ENCODE measurements at places on chromosomes 7 and 10.

DNA sequence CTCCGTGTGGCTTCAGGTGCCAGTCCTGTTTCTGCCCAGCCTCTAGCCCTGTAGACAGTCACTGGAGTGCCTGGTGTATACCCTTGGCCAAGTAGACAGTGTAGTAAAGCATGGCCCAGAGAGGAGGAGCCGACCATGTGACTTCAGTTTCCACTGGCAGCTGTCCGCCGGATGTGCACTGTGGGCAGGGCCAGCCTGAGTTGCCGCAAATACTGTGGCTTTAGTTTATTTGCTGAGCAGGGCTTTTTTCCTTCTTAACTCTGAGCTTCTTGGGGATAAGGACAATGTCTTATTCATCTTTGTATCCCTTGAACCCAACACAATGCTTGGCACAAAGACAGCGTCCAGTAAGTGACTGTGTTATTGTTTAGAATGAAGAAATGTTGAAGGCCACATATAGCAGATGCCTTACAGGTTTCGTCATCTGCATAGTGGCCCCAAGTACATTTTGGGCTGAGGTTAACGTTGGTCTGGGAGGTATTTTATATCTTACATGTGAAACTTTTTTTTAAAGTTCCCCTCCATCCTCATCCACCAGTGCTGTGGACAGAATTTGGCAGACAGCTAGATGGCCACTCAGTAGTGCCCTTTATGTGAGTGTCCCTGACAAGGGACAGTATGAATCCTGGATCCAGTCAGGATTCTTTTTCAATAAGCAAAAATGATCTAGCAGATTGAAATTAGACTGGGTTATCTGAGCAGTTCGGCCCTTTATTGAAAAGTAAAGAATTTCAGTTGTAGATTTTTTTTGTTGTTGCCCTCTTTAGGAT lies 40.6 kb downstream of the CYP17A1 start:
- DNase-seq = no peak

GRCh38 chr10:75424571-75424970 lies 6.9 kb upstream of the LRMDA start:
- DNase-seq = no peak

- no peak for DNase-seq
These were observed 101.1 kb downstream of the BTAF1 start for GRCh38 chr10:92024700-92025099.

- DNase-seq = no peak
These were observed 5.9 kb upstream of the INHBA start for GRCh38 chr7:41708581-41709358.

GRCh38 chr7:126185959-126186580 lies 1066.7 kb downstream of the GRM8 start:
- no peak for DNase-seq

DNA sequence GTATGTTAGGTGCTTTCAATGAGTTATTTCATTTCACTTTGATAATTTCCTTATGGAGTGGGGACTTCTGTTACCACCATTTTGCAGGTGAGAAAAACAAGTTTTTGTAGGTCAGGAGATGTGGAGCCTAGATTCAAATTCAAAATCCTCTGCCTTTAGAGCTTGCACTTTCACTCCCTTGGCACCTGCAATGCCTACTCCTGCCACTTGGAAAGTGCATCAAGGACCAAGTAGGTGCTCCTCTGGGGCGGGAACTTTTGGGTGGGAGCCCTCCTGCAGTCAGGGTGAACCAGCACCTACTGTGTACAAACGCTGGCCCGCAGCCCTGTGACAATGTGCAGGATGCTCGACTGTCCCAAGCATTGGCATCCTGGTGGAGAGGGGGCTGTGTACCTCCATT lies 199.0 kb downstream of the EMX2 start:
- no peak for DNase-seq

GRCh38 chr7:25262586-25262985 lies 34.3 kb upstream of the NPVF start:
- DNase-seq = no peak

GRCh38 chr7:7943951-7944350 lies 24.6 kb upstream of the GLCCI1 start:
- no peak for DNase-seq

DNA sequence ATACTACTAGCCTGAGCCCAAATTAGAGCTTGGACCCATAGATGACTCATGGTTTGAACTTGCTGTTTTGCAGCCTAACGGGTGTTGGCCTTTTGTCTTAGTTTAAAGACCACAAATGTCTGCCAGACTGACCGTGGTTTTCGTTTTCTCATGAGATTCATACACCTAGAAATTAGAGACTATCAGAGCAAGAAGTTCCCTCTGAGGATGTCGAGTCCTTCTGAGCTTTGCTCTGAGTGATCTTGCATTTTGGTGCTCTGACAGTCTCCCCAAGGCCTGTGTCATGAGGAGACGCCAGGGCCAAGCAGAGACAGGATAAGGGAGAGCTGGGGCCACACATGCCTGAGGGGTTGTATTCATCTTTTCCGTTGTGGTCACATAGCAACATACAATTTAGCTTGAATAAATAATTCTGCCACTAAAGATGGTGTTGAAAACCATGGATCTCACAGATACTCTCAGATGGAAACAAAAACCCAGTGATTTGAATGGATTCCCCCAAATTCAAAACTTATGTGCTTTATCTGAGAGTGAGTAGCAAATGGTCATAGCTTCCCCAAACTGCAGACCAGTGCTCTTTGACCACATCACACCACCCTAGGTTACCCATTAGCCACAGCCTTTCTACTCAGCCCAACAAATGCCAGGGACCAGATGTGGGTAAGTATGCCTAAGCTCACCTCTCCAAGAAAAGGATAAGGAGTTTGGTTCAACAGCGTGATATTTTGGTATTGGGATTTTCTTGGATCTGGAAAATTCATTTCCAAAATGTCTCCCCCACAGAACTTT lies 762.0 kb upstream of the IGFBP3 start:
- no peak for DNase-seq

- DNase-seq = no peak
These were observed 162.0 kb downstream of the MDFIC start for GRCh38 chr7:115083935-115084334.

DNA sequence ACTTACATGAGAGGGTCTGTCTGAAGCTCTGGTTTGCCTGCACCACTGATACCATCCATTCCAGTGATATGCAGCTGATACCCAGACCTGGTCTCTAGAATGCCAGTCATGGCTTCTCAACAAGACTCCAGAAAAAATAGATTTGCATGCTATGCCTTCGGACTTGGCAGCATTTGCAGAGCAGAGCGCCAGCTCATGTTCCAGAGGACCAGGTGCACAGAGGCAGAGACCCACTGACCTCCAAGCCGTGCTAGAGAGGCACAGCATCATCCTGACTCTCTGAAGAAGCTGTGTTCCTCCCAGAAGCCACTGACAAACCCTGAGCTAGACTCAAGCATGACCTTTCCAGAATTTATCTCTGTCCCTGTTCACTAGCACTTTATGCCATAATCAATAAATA lies 6.9 kb upstream of the PRKAG2 start:
- no peak for DNase-seq

- DNase-seq = no peak
These were observed 23.2 kb downstream of the UNCX start for GRCh38 chr7:1255817-1256340.

GRCh38 chr10:1267568-1267967 lies 211.4 kb downstream of the WDR37 start:
- no peak for DNase-seq

DNA sequence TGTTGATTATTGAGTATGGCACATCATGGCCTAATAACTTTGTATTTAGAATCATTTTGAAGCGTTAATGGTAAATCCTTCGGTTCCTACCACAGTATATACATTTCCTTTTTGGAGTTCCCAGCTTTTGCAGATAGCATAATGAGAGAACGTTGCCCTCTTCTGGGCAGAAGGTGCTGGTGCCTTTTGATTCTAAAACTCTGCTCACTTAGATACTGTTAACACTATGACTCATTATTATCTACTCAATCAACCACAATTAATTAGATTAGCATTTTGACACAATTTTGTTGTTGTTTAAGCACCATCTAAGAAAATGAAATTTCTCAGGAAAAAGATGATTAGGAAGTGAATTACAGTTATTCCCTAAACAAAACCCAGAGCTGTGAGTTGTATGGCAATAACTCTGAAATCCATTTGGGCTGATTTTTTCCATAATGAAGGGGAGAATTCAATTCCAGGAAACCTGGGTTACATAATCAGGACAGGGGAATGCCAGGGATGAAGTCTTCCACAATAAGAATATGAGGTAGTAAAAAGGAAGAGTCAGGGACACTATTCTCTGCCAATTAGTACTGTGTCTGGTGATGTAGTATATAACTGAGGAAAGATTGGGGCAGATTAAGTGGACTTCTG lies 11.5 kb upstream of the DLD start:
- no peak for DNase-seq

GRCh38 chr7:68152205-68152604 lies 1155.6 kb downstream of the TYW1 start:
- DNase-seq = no peak

GRCh38 chr7:128434413-128435326 lies 21.0 kb upstream of the HILPDA start:
- DNase-seq = no peak

DNA sequence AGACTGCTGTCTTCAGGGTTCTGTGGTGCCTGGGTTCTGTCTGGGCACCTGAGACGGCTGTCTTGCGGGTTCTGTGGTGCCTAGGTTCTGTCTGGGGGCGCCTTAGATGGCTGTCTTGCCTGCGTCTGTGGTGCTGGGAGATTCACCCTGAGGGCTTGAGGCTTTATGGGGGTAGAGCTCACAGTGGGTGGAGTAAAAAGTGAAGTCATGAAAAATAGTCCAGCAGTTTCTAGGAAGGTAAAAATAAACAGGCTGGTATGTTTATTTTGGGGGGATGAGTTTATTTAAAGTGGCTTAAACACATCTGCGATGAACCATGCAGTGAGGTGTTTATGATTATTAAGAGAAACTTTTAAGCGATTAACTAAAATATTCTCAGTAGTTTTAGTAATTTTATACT lies 64.2 kb downstream of the NKX6-2 start:
- DNase-seq = no peak

DNA sequence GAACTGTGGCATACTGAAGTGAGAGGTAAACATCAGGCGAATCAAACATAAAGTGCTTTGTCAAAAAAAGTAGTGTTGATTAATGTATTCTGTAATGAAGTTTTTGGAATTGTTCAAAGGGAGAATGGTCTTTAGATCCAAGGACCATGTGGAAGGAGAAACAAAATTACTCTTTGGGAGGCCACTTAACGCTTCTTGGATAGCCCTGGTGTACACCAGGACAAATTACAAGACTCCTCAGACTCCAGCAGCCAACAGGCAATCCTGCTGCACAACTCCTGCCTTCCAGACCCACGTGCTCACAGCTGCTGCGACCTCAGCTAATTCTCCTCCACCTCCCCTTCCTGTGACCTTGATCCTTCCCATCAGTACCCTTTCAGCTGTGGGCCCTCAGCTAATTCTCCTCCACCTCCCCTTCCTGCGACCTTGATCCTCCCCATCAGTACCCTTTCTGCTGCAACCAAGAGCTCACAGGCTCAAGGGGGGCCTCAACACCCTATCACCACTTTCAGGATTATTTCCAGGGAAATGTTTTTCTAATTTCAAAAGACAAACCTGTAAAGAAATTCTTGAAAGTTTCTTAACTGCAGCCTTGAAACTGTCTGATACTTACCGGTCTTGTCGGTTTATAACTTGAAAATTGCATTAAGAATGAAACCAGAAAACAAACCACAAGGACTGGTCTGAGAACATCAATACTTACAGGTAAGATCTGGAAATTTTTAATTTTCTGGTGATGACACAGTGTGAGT lies 29.7 kb upstream of the DDC start:
- no peak for DNase-seq

GRCh38 chr10:103040418-103040817 lies 122.3 kb downstream of the CNNM2 start:
- no peak for DNase-seq

DNA sequence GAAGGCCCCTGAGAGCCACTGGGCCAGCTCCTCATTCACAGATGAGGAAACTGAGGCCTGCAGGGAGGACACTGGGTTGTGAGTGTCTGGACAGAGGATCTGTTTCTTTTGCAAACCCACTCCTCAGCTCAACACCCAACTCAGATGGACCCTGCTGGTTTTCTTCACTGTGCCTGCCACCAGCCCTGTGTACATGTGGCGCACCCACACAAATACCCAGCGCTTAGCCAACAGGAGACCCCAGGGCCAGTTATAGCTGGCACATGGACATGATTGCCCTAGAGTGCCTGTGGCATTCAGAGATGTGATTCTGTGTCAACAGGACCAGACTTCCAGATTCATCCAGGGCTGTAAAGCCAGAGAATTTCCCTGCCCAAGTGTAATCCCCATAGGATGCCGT lies 12.4 kb downstream of the PODXL start:
- DNase-seq = no peak

- no peak for DNase-seq
These were observed 5.3 kb downstream of the CYP3A7 start for GRCh38 chr7:99729486-99730237.

GRCh38 chr10:66951896-66952295 lies 26.1 kb downstream of the LRRTM3 start:
- DNase-seq = no peak

DNA sequence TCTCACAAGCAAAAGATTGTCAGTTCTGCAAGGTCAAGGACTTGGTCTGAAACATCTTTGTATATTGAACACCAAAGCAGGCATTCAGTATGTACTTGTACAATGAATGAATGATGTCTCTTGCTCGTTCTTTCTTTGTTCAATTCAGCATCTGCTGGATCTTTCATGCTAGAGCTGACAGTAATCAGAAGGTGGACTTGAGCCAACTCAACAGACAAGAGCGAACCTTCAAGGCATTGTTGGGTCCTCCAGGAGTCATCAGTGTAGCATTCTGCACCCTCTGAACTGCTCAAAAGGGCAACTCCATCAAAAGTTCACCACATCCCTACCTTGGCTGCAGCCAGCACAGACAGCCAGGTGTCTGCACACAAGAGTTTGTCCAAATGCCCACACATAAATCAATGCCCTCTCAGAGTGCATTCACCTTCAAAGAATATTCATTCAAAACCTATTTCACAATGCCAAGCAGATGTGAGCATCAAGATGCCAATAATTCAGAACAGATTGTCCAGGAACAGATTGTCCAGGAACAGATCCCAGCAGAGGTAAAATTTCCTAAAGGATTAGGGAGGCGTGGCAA lies 386.7 kb downstream of the CALN1 start:
- DNase-seq = no peak

Measured in cortex of kidney (tissue), 1 donor.